Panc1 (cell line): ENCODE measurements at places on chromosomes 6 and 20.

GRCh38 chr20:62156592-62157386 lies 13.2 kb downstream of the SS18L1 start:
- DNase-seq: no peak

- no peak for DNase-seq
Measured at GRCh38 chr6:84618836-84619235, 145.6 kb downstream of the TBX18 start.

GRCh38 chr6:111550953-111551352 lies 54.7 kb downstream of the TRAF3IP2 start:
- DNase-seq: no peak

DNA sequence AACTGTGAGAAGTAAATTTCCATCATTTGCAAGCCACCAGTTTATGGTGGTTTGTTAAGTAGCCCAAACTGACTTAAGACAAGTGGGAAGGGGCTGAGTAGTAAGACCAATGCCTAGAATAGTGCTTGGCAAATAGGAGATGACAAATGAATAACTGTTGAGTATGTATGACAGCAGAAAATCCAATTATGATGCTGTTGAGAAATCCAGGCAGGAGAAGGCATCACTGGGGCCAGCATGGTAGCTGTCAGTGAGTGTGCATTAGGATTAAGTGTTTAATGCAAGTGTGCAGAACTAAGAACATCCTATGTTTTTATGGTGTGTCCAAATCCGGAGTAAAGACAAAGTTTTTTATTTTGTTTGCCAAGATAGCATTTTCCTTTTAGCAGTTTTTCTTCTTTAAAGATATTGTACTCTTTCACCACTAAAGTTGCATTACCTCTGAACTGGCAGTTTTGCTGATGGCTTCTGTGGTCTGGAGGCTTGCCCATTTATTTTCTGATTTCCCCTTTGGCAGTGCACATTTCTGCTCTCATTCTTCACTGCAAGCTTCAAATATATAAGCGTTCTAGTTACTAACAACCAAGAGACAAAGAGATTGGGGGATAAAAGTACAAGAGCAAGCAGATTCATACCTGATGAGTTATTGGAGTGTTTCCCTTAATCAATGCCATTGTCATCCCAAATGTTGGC lies 289.7 kb downstream of the KCNQ5 start:
- DNase-seq: no peak

- DNase-seq: no peak
Measured at GRCh38 chr6:163291622-163292021, 122.9 kb upstream of the QKI start.

GRCh38 chr6:4890191-4890590 lies 113.6 kb downstream of the RPP40 start:
- no peak for DNase-seq

DNA sequence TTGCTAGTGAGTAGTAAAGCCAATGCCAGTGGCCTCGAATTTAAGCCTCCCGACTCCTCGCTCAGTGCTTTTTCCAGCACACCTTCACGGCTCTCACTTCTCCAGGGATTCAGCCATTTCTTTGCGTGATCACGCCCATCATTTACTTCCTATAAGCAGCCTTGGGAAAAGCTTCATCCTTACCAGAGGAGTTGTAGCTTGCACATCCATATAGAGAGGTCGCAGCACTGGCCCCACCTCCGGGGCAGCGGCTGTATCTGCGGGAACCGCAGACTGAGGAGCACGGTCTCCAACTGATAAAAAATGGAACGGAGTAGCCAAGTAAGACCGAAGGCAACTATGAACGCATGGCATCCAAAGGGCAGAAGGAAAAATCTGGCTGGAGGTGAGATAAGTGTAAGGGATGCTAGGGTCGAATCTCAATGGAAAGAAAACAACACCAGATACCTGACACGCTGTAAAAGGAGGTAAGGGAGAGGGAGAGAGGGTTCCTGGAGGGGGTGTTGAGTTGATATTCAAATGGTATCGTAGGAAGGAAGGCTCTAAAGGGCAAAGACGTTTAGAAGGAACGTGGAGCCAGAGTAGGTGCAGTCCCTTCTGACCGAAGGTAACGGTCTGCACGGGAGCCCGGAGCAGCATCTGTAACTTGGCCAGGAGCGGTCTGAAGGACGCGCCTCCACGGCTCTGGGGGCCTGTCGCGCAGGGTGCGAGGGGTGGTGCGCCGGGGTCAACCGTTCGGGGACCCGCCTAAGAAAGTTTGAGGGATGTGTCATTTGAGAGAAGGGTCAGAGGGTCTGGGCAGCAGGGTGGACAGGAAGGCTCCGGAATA lies 640 bp downstream of the NFS1 start:
- DNase-seq: no peak

GRCh38 chr20:14062786-14063185 lies 67.5 kb downstream of the MACROD2 start:
- DNase-seq: no peak

- DNase-seq: no peak
Measured at GRCh38 chr6:52634211-52634610, 36.7 kb upstream of the TMEM14A start.

- no peak for DNase-seq
Measured at GRCh38 chr20:36344517-36345132, 38.5 kb downstream of the DLGAP4 start.

DNA sequence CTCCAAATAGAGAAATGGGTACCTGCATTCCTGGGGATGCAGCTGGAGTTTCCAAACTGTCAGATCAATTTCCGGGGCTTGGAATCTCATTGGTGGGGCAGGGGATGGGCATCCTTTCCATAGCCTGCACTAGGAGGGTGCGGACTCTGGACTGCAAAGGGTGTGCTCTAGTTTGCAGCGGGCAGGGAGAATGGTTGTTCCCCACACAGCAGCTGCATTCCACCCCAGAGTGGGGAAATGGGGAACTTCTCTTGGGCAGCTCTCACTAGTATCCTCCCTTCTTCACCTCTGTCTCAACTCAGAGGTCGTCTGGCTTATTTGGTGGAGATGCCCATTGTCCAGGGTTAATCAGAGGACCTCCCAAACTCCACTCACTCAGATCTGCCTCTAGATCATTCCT lies 34.5 kb upstream of the CDKN1A start:
- DNase-seq: no peak
